A673 (cell line): ENCODE measurements at places on chromosomes 11 and 22.

- no peak for DNase-seq
These were observed 1.8 kb upstream of the DDB2 start for GRCh38 chr11:47212938-47213337.

- no peak for DNase-seq
These were observed 74.9 kb downstream of the MORC2 start for GRCh38 chr22:30893434-30894370.

DNA sequence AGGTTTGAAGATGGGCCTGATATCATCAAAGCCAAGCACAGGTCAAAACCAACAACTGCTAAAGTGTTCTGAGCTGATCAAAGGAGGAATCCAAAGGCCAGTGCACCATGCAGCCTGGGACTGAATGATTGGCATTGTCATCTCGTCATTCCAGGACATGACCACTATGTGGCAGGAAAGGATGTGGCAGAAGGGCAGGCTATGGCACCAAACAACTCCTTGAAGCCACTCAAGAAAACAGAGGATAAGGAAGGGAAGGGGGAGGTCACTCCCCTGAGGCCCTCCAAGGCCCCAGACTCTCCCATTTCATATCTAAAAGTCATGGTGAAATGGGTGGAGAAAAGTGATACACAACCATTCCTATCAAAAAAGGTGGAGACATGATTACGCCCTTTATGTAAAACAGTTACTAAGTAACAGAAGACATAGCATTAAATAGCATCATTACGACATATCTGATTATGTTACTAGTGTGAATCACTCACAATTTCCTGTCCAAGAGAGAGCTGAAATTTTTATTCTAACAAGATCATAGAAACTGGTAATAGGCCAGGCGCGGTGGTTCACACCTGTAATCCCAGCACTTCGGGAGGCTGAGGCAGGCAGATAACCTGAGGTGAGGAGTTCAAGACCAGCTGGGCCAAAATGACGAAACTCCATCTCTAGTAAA is 49.3 kb downstream of the AHNAK start:
- DNase-seq = peak; percentile 81

- DNase-seq = no peak
These were observed 189.2 kb upstream of the ARHGAP20 start for GRCh38 chr11:110901441-110901840.

- no peak for DNase-seq
These were observed 126.0 kb downstream of the CTTN start for GRCh38 chr11:70524096-70524922.

- peak; percentile 77 for DNase-seq
These were observed 63.4 kb downstream of the NRXN2 start for GRCh38 chr11:64659417-64660144.

DNA sequence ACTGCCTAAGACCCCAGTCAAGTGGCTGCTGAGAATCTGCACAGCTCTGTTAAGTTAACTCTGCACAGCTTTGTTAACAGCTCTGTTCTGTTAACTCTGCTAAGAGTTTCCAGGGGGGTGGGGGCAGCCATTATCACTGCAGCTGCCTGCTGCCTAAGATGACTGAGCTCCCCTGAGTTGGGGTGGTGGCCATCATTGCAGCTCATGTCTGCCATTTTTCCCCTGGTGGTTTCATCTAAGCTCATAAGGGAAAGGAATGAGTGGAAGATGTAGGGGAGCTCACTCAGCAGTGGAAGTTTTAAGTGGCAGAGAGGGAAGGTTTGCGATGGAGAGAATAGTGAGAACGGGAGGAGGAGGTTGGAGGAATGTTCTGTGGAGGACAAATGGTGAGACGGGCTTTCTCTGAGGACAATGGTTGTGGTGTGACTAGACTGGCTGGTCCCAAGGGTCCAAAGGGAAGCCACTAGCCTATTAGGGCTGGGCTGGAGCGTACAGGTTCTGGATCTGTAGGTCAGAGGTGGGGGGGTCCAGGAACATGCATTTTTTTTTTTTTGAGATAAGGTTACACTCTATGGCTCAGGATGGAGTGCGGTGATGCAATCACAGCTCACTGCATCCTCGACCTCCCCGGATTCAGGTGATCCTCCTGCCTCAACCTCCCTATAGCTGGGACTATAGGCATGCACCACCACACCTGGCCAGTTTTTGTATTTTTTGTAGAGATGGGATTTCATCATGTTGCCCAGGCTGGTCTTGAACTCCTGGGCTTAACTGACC is 13.5 kb upstream of the PLET1 start:
- DNase-seq = no peak

DNA sequence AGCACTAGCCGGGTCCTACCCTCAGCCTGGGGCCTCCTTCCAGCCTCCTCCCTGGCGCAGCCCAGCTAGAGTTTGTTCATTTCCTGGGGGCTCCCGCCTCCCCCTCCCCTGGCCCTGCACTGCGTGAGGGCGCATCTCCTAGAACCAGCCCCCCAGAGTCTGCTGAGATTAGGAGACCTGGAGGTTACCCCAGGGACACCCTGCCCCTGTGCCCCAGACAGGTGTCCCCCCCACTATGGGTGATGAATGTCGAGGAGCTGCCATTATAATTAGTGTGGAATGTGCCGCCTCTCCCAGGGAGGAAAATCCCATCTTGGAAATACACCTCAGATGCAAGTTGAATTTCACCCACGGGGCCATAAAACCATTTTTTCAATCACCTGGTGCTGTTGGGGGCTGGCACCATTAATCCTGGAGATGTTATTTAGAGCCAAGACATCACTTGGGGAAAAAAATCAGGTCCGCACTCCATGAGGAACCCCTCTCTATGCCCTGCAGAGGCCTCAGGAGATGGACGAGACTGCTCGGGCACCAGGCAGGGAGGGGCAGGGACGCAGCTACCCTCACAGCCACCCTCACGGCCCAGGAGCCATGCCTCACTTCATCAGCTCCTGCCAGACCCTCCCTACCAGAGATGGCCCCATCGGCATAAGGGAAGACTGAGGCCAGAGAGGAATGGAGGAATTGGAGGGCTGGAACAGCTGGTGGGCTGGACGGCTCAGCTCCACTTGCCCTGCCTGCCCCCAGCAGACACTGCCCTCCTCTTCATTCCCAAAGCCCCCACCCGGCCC is 197.5 kb downstream of the IGLL1 start:
- DNase-seq = no peak

DNA sequence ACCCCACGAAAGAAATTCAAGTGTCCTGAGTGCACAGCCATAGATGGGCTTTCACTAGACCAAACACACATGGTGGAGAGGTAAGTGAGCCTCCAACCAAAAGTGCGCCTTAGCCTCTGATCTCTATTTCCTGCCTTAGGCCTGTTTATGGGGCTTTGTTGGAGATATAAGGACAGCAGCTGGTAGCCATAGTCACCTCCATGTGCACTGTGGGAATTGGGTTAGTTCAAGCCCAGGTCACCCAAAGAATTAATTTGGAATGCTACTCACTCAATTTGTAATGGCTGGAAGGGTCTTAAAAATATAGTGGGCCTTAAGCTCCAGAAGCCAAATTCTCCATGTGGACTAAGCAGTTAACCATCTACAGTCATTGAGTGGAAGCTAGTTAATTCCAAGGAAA is 73.6 kb downstream of the ALX4 start:
- DNase-seq = no peak

DNA sequence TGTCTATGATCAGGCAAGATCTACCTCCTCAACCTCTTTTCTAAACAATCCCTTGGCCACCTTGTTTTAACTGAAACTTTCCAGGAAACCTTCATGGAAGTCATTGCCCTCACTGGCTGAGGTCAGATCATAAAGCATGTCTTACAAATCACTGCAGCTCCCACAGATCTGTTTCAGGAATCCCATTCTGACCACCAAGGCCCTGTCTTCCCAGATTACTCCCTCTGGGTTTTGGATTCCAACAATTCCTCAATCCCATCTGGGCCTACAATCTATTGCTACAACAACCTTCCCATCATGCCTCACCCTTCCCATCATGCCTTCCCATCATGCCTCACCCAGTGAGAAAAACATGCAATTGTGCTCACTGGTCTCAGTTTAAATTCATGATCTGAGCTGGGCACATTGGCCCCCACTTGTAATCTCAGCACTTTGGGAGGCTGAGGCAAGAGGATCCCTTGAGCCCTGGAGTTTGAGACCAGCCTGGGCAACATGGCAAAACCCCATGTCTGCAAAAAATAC is 15.9 kb downstream of the ADAMTS15 start:
- no peak for DNase-seq

DNA sequence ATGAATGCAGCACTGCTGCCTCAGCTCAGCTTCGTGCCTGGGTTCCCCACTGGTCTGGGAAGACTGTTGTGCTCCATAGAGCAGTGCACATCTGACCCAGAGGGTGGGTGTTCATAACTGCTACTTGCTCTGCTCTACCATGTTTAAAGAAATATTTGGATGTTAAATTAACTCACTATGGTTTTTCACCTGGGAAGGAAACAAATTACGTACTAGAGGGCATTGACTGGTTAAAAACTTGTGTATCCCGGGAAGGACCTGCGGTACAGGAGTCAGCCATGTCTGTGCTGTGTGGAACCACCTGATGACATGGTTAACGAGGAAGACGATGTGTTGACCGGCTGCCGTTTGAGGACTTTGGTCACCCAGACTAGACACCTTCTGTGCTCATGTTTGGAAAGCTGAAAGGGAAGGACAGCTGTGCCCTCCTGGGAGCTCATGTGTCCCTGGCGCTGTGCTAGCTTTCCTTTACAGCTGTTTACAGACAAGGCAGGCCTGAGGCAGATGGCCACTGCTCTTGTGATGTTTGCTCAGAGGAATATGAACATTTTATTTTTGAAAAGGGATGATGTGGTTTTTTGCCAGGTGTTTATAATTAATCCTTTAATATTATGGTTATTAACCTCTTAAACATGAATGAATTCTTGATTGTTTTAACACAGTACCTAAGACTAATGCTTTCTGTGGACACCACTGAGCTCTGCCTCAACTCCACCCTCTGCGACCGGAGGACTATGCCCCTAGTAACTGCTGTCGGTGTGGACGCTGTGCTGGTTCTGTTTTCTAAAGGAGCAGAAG is 14.3 kb upstream of the AIFM3 start:
- no peak for DNase-seq

DNA sequence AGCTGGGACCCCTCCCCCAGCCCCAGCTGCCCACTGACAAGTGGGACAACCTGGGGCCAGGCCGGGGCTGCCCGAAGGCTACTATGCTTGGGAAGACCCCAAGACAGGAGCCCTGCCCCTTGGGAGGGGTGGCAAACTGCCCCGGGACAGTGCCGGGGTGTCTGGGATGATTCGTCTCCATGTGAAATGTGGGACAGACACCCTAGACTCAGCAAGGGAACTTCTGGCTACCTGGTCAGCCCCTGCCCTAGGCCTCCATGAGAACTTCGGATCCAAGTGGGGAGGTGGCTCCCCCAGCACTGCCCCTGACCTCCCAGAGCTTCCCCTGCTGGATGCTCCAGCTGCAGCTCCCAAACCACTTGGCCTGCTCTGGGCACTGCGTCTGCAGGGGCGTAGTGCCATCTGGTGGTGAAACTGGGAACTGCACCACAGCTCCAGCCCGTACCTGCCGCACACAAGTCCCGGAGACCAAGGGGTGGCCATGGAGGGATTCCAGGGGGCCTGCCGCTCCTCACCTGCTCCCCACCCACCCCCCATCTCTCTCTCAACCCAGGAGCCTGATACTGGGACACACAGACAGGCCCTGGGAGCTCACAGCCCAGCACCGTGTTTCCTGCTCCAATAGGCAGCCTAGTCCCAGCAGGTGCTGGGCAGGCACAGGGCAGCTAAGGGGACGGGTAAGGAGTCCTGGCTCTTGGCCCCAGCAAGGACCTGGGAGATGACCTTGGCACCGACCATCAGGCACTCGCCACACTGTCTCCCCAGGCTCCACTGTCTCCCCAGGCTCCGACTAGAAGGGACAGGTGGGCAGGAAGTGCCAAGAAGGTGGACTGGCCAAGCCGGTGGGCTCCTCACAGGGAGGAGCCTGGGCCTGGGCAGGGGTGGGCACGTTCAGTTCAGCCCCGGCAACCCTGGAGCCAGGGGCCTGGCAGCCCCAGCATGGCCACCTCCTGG is 194.1 kb downstream of the IGLL1 start:
- peak; percentile 81 for DNase-seq

DNA sequence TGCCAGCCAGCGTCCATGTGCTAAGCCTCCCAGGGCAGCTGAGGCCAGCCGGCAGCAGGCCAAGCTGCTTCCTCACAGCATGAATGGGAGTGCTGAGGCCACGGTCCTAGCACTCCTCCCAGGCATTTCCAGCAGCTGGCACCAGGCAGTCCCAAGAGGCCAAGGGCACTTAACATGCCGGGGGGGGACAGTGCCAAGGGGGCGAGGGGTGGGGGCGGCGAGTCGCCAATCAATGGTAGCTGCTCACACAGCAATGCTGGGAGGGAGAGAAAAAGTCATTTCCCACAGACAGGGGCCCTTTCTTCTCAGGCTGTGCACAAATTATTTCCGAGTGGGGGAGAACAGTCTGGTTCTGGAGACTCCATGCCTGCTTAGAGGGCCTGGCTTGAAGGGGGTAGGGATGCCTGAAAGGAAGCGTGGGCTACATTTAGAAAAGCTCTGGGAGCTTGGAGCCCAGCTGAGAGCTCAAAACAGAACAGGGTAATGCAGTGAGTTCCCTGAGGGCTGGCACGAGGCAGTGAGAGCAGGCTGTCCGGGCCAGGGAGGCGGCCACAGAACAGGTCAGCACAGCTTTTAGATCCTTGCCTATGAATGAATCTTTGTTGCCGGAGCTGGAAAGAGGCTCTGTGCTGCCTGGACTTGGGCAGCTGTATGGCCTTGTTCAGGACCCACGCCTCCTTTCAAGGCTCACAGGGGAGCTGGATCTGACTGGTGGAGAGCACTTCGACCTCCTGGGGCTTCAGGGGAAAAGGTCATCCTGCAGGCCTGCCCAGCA is 14.4 kb upstream of the TBC1D10A start:
- no peak for DNase-seq

DNA sequence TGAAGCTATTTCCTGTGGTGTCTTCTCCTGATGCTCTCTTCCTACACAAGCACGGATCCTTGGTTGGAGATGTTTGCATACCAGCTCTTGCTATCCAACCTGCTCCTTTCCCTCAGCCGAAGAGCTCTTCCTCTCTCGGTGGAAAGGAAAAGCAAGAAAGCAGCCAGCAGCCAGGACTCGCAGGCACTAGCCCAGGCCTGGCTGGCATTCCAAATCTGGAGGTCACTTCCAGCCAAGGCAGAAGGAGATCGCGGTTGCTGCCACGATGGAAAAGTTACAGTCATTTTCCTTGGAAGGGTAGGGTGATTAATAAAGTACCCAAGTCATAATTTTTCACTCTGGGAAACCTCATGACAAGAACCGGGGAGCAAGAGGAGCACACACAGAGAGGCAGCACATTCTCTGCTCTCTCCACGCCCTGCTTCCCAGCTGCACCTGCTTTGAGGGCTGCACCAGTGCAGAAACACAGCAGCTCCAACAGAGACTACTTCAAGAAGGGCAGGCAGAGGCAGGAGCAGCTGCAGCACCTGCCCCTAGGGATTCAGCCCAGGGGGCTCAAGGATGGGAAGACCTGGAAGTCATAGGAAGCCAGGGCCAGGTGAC is 399.3 kb downstream of the CADM1 start:
- no peak for DNase-seq
